ENCODE measurements at places on chromosomes 5 and 9. TPM values are rescaled to one million over a fixed set of nuclear protein-coding genes. Genes with fewer than 3 reads are reported as not detected.

Gene RNF130
- total RNA-seq: 23.6 TPM

Gene INSL4
- not detected for total RNA-seq

Gene GDNF
- total RNA-seq: not detected

Gene BTNL8
- total RNA-seq: 0.74 TPM

GRCh38 chr5:154403776-154404387 is 41.9 kb upstream of the SAP30L start:
- no peak for DNase-seq

DNA sequence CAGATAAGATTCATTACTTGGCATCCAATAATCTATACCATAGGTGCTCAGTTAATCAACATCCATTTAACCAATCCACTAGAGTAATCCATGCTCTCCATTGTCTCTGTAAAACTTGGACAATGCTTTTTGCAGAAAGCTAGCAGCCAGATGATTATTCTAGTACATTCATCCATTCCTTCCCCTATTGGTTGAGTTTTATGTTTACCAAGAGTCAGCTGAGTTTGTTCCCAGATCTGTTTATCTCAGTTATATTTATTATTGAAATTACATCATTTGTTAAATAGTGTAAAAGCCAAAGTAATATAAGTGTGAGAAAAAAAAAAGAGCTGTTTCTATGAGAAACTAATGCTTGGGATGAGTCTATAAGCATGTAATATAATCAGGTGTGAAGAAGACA is 63.3 kb upstream of the TMC1 start:
- no peak for DNase-seq

- no peak for DNase-seq
Observed at GRCh38 chr9:132997591-132997990, 19.1 kb downstream of the GFI1B start.

- no peak for DNase-seq
Observed at GRCh38 chr5:2801577-2802525, 50.4 kb upstream of the IRX2 start.

- no peak for DNase-seq
Observed at GRCh38 chr5:32777733-32778132, 66.6 kb downstream of the NPR3 start.

DNA sequence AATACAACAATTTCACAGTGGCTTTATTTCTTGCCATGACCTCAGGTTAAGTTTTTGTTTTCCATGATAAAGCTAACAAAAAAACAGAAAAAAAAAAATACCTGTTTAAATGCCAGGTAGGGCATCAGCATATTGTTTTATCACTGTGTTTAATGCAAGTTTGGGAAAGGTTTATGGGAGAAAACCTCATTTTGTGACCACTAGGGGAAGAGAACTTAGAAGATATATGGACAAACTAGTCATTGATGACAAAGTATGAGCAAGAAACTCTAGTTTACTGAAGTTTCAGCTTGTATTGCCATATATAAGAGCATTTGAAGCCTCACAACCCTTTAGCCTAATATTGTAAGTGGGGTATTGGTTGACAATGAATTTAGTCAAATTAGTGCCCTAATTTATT is 1431.4 kb upstream of the CDH18 start:
- no peak for DNase-seq

- DNase-seq: no peak
Observed at GRCh38 chr5:32831624-32832023, 120.5 kb downstream of the NPR3 start.
